ENCODE measurements at places on chromosomes 11 and 22.

DNA sequence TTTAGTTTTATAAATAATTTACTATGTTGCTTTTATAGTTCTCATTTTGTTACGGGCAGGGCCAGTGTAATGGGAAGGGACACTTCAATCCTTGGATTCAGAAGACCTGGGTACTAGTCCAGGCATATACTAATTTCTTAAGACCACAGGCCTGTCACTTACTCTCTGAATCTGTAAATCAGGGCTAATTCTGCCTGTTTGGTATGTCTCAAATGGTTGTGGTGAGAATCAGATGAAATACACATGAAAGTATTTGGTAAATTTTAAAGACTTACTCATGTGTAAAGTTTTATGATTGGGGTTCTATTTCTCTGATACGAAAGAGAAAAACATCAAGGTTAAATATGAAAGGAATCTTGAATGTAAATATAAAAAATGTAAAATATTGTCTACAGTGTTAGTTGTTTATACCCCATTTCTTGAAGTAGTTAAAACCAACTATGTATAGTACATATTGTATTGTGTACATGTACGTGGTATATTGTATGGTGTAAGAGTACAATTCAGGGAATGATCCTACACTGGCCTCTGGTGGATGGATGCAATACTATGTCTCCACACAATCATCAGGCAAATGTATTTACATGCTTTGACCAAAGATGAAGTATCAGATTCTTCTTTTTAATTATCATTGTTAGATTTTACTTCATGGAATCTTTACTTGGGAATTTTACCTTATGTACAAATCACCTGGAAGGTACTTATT, 24.5 kb upstream of the RAG2 start:
- no peak for DNase-seq

DNA sequence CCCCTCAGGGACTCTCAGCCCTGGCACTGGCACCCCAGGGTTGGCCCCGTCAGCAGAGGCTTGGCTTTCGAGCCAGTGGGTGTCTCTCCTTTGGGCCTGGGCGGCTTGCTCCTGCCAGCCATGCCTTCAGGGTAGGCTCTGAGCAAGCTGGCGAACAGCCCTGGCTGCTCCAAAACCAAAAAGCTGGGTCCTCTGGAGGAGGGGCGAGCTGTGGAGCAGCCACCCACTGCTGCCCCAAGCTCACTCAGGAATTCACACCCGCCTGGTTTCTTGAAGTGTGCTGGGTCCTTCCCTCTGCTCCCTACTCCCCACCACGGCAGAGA, 6.2 kb downstream of the YDJC start:
- no peak for DNase-seq

DNA sequence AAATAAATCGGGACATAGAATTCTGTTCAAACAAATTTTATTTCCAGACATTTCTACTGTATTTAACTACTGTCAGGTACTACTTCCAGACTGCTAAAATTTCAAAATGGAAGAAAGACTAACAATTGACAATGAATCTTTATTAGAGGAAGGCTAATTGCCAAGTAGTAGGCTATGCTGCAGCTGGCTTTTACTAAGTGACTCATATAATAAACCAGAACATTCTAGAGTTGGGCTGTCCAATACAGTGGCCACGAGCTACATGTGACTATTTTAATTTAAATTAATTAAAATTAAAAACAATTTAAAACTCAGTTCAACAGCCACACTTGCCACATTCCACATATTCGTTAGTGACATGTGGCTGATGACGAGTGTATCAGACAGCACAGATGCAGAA, 27.6 kb downstream of the CHKA start:
- no peak for DNase-seq

DNA sequence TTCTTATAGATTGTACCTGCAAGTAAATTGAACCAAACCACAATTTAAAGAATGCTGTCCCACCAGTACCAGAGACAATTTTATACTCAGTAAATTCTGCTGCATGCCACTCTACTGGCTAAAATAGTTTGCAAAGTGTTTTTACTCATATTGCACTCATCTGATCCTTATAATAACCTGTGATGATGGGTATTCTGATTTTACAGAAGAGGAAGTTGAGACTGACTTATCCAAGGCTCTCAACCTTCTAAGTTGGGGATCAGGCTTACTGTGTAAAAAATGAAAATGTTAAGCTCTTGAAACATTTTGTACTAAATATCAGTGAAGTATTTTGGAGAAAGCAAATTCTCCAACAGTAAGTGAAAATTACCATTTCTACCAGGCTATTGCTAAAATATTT, 37.9 kb downstream of the RNF169 start:
- no peak for DNase-seq

DNA sequence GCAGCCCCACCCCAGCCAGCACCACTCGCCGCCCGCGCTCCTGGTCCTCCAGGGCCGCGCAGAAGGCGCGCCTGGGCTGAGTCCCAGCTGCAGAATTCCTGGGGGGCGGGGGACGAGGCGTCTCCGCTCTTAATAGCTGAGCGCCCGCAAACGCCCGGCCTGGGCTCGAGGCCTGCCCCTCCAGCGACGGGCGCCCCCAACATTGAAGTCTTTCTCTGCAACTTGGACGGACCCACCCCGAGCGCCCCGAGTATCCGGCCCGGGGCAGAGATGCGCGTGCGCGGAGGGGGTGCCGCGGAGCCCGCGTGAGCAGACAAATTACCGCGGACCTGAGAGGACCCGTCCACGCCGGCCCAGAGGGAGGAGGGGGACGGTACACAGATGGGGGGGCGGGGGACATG, 6.7 kb upstream of the SYT7 start:
- no peak for DNase-seq

GRCh38 chr11:28983780-28984179, 875.6 kb downstream of the METTL15 start:
- DNase-seq: no peak

DNA sequence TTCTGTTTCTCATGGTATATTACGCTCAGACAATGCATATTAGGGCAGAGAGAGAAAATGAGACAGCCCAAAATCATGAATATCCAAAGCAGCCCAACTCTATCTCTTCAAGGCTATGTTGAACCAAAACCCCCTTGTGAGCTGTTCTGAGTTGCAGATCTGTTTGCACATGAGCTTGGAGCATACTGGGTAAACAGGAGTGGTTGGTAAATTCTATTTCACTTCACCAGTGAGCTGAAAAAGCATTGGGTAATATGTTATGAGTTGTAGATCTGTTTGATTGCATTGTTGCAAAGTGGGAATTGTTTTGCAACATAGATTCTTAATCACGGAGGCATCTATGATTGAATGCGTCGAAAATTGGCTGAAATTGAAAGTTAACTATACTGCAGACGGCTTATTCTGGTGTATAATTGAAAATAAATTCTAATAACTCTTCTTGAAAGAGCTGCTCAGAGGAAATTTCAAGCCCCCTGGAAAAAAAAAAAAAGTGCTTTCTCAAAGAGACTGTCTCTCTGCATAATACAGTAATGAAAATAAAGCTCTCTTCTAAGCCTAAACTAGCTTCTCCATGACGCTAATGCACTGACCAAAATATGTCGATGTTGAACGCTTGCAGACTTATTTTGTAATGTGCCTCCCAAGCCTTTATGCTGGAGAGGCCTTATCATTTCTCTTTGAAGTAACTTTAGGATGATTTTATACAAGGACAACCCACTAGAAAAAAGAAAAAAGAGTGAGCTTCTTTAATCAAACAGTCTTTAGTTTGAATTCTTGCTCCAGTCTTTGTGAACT, 263.7 kb downstream of the NTM start:
- no peak for DNase-seq

DNA sequence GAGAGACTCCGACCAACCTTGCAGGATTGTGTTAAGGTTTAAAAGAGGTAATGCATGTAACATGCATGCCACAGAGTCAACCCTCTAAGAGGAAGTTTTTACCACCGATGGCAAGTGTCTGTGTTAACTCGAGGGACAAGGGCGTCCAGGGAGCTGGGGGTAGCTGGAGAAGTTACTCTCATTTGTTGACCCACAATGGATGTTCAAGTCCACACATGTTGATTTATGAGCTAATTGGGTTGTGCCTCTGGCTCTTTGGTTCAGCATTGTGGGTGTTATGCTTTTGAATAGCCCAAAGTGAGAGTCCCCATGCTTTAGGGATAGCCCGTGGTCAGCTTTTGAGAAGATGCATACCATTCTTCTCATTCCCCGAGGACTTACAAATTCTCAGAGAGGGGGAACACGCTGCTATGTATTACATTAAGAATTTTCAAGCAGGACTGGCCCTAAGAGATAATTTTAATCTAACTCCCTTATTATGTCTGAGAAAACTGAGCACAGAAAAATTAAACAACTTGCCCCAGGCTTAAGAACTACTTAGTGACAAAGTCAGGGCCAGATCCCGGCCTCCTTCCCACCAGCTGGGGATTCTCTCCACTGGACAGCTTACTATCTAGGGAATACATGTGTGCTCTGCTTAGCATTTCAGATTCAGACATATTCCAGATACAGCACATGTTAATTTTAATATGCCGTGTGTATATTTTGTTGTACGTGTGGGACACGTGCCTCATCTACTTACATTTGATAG, 5.2 kb upstream of the PLET1 start:
- DNase-seq: no peak

GRCh38 chr22:49015459-49015858, 812.2 kb downstream of the BRD1 start:
- DNase-seq: no peak

- no peak for DNase-seq
Observed at GRCh38 chr22:29445508-29445907, 7.1 kb downstream of the RFPL1 start.

DNA sequence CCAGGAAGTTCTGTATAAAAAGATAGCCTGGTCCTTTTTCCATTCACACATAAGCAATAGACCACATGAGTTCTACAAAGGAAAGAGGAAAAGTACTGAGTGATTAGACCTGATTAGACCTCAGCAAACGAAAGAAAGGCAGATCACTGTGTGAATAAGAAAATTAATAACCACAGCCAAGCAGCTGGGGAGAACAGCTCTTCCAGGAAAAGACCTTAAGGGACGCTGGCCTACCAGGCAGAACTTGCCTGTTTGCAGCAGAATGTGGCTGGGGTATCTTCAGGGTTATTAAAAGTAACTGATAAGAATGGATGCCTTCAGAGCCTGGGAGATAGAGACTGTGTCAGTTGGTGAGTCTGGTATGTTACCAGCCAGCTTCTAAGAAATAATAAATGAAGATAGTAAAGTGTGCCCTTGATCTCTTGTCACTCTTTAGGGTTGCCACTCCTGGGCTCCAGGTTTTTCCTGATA, 172.9 kb downstream of the DBX1 start:
- no peak for DNase-seq

DNA sequence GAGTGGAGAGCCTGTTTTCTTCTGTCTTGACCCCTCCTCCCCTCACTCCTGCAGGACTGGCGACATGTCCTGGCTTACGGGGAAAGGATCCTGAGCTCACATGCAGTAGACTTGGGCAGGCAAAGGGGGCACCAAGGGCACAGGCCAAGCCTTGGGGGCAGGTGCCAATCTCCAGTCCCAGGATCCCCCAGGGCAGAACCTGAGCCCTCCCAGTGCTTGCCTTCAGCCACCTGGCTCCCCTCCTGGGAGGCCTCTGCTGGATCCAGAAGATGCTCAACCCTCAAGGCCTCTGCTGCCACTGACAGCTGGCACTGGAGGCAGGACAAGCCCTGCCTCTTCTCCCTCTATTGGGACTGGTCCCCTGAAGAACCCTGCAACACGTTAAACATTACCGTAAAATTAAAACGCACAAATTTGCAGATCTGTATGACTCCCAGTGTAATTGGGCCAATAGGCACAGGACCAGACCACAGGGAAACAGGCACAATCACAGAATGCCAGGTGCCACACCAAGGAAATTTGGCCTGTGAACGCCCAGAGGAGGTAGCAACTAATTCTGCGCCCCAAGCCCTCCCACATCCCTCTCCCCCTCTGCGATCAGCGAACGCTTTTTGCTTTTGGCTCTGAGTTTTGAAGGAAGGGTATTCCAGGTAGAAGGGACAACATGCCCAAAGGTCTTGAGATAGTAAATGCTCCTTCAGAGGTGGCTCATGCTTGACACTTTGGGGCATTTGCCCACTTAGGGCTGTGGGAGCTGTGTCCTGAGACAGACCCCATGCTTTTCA, 967 bp upstream of the LZTR1 start:
- no peak for DNase-seq

- DNase-seq: no peak
Observed at GRCh38 chr22:26399289-26399688, 29.8 kb upstream of the ASPHD2 start.

- DNase-seq: no peak
Observed at GRCh38 chr11:29527391-29527936, 489.4 kb downstream of the KCNA4 start.

DNA sequence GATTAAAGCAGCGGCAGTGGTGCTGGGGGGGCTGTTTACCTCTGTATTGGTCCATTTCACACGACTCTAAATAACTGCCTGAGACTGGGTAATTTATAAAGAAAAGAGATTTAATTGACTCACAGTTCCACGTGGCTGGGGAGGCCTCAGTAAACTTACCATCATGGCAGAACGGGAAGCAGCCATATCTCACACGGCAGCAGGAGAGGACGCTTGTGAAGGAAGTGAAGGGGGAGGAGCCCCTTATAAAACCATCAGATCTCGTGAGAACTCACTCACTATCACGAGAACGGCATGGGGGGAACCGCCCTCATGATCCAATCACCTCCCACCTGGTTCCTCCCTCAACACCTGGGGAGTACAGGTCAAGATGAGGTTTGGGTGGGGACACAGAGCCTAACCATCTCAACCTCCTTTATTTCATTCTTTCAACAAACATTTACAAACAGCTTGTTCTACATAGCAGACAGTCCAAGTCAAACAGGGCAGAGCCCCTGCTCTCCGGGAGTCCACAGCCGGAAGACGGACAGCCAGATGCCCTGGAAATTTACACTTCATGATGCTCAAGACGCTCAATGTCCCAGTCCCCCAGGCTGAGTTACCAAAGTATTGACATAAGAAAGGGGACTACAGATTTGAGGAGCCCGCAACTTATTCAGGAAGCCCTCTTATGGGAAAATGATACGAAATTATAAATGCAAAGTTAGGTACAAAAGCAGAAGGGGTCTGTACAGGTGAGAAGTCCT, 26.3 kb upstream of the HMGXB4 start:
- DNase-seq: no peak

GRCh38 chr11:39011797-39012196, 2413.8 kb upstream of the RAG2 start:
- no peak for DNase-seq

- DNase-seq: peak; percentile 35
Observed at GRCh38 chr22:45009606-45010531, at the start of gene PHF21B. TSS of gene PHF21B (minus strand) at chr22:45010005. CDS start at chr22:45009549, 456 bp downstream.

GRCh38 chr11:14262271-14262846, 96.6 kb downstream of the RRAS2 start:
- no peak for DNase-seq

Data from spinal cord (tissue), 10 donors.